ENCODE measurements at places on chromosomes 13 and 19. TPM values are rescaled to one million over a fixed set of nuclear protein-coding genes. Genes with fewer than 3 reads are reported as not detected.

- no peak for DNase-seq
These were observed at the start of gene SBSN for GRCh38 chr19:35528218-35529038. TSS of gene SBSN (minus strand) at chr19:35528311. CDS start at chr19:35528281, 30 bp downstream.

DNA sequence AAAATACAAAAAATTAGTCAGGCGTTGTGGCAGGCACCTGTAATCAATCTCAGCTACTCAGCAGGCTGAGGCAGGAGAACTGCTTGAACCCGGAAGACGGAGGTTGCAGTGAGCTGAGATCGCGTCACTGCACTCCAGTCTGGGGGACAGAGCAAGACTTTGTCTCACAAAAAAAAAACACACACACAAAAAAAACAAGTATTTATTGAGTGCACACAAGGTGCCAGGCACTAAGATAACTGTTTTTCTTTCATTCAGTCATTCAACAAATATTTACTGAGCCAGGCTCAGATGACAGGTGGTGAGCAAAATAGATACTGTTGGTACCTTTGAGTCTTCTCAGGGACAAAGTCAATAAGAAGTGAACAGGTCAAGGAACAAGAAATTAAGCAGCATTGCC lies 6.3 kb downstream of the CIB3 start:
- no peak for DNase-seq

DNA sequence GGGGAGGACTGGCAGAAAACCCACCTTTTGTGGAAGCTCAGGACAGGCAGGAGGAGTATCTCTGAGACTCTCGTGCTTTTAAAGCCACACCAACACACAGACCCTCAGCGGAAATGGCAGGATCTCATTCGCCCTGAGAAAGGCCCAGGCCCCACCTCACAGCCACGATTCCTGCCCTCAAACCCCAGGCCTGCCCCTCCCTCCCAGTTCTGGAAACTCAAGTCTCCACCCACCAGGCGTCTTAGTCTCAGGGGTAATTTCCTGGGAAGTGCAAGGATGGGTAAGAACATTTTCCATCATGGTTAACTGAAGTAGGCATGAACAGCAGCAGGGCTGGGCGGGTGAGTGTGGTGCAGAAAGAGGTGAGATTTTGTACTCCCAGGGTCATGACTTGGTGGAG lies 8.0 kb upstream of the PDE4C start:
- no peak for DNase-seq

GRCh38 chr13:44906230-44906629 lies 83.0 kb downstream of the NUFIP1 start:
- no peak for DNase-seq

DNA sequence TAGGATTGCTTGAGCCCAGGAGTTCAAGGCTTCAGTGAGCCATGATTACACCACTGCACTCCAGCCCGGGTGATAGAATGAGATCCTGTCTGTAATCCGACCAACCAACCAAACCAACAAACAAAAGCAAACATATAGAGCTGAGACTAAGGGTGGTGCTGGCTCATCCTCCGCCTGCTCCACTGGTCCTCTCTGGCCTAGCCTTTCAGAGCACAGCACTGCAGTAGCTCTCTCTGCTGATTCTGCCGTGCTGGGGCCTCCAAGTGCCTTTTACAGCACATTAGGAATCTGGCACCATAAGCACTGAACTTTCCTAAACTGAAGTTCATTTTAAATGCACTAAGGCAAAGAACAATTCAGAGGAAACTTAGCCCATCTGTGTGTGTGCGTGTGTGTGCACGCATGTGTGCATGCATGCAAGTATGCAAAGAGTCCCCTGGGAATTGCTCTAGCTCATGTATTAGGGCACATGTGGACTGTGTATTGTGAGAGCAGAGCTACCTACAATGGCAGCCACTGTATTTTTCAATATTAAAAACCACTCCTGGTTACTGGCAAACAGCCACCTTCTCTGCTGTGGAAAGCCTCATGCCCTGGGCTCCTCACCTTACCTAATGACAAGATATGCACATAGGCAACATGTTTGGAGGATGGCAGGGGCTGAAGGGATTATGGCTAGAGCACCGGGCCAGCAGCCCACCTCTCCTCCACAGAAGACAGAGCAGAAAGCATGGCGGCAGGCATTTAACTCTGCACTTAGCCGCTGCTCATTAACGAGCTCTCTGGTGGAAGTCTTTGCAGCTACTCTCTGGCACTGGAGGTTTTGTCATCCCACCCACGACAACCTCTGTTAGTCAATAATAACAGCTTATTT lies 223.1 kb upstream of the TSHZ3 start:
- no peak for DNase-seq

The GPC5 gene
- 1.1 TPM for total RNA-seq

The SHISA2 gene
- total RNA-seq: 0.62 TPM

The PSMC4 gene
- 87.5 TPM for total RNA-seq

Data from T-helper 17 cell (primary cell).